ENCODE measurements at places on chromosomes 6 and 20.

DNA sequence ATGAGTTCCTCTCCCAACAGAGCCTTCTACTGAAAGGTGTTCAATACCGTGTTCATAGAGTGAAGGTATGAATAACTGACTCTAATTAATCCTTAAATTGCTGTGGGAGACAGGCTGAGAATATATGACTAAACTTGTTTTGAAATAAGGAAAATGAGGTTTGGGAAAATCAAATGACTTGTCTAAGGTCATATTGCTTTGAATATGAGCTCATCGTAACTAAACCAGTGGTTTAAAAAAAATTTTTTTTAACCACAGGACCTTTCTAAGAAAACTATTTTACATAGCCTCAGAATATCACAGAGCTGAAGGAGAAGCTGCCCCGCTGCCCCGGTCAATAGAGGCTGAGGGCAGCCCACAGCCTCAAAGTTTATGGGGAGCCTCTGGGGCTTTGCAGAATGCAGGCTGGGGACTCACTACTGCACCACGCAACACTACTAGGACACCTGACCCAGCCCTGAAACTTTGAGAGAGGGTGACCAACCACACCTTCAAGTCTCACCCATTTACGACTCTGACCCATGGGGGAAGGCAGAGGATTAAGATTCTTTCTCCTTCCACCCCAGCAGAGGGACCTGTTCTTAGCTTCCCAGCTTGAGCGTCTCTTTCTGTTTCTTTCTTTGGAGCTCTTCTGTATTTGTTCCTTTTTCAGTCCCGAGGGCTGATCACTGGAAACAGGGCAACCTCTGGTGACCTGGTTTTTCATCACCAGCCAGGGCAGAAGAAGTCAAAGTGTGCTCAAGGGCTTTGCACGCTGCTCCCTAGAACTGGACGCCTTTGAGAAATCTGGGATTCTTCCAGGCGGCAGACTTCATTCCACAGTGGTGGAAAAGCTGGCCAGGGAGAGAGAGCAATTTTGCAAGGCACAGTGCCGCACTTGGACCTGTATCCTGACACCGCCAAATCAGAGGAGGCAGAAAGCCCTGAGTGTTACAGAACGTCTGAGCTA lies 220.2 kb downstream of the ATXN1 start:
- no peak for DNase-seq

GRCh38 chr6:63352544-63353285 lies 32.9 kb upstream of the LGSN start:
- DNase-seq: no peak

DNA sequence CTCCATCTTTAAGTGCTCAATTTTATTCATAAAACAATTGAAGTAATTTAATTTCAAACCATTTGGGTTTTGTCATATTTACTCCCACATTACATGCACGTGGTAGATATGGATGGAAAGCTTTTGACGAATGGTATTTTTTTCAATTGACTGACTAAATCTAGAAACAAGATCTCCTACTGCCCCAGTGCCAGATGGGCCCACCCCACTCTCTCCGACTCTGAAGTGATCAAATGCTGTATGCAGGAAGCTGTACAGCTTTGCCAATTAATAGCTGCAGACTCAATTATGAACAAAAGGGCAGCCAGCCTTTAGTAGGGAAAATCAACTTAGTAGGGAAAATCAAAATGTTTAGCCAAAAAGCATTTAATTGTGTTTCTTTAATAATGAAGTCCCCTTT lies 46.2 kb downstream of the PACRG start:
- DNase-seq: no peak

DNA sequence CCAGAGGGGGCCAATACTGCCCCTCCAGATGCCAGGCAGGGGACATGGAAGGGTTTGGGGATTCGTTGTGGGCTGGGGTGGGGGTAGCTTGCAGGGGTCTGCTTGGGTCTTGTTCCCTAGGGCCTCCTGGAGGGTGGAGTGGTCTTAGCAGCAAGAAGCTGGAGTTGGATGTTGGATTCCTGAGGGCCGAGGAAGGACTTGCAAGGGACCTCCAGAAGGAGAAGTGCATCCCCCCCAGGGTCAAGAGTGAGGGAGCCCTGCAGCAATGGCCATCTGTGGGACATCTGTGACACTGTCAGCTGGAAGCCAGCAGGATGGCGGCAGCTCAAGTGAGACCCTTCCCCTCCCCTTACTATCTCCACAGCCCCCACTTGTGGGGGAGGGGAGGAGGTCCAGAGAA lies 25.4 kb upstream of the CCN5 start:
- DNase-seq: no peak

- no peak for DNase-seq
Measured at GRCh38 chr6:134741200-134741536, 208.7 kb downstream of the ALDH8A1 start.

- no peak for DNase-seq
Measured at GRCh38 chr6:53189554-53189953, 40.9 kb upstream of the GCM1 start.

GRCh38 chr20:51318058-51318949 lies 224.2 kb downstream of the NFATC2 start:
- peak; percentile 68 for DNase-seq

GRCh38 chr20:23565503-23566045 lies 2.7 kb downstream of the CST9L start:
- no peak for DNase-seq

- DNase-seq: no peak
Measured at GRCh38 chr6:98833307-98834059, 891 bp upstream of the POU3F2 start.

DNA sequence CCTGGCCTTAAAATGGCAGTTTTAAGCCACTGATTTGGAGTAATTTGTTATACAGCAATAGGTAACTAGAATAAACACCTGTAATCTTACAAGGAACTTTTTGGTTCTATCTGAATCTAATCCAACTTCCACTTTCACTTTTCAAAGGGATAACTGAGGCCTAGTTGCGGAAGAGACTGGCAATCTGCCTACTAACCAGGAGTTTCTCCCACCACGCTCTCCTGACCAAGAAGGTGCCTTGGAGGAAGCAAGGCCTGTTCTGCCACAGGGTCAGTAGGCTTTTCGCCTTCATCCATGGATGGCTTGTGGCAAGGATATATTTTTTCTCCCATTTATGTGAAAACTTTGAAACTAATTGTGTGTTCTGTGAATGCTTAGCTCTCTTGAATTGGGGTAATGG lies 12.9 kb upstream of the MYBL2 start:
- no peak for DNase-seq

DNA sequence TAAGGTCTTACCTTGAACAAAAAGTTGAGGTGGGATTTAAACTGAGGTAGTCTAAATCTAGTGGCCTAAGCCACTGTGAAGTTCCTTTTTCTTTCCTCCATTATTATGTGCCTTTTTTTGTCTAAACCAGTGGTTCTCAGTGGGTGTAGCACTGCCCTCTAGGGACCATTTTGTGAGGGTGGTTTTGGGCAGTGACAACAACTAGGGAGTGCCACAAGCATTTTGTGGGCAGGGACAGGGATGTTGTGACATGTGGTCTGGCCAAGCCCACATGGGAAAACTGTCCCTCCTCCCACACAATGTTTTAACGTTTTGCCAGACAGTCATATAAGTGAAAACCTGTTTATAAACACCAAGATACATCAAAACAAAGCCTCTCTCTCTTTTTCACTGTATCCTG lies 899.4 kb upstream of the FLRT3 start:
- DNase-seq: no peak

DNA sequence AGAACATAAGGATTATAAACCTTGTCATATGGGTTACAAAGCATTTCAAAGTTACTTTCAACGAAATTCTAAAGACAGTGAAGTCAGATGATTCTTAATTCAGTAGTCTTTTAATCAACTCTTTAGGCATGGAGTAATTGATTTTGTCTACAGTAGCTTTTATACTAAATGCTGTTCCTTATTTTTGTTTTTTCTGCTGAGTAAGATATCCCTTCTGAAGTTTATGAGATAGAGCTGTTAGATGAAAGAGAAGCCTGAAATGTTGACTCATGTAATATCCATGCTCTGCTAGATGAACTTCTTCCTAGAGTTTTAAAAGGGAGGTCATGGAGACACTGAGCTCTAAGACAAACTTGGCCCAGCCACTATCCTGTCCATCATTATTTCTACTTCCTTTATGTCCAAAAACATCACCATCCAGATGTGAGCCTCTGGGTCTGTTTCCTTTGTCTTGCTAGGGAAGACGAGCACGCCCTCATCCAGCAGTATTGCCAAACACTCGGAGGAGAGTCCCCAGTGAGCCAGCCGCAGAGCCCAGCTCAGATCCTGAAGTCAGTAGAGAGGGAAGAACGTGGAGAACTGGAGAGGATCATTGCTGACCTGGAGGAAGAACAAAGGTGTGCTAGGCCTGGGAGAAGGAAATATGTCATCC lies 550.3 kb downstream of the UTRN start:
- DNase-seq: no peak

DNA sequence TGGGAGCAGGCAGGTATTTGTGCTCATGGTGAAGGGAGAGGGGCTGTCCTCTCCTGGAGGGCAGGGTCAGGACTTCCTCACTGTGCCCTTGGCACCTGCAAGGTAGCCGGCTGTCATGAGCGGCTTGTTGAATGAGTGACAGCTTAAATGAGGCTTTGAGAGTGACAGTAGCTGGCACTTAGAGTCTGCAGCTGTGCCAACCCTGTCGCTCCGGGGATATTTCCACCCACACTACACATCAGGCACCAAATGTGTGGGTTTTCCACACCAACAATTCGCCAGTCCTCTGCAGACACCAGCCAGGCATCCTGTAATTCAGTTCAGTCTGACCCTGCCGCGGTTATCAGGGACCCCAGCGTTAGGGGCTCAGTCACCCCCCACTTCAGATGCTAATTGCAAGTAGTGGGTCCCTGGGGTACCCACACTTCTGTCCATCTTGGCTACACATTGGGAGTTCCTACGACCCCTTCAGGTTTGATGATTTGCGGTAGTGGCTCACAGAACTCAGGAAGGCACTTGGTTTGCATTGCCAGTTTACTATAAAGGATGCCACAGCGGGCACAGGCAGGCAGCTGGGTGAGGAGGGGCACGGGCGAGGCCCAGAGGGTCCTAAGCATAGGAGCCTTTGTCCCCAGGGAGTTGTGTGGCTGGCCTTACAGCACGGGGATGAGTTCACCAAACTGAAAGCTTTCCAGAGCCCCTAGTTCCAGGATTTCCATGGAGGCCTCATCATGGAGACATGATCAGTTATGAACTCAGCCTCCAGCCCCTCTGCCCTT lies 9.1 kb downstream of the MTG2 start:
- DNase-seq: no peak

DNA sequence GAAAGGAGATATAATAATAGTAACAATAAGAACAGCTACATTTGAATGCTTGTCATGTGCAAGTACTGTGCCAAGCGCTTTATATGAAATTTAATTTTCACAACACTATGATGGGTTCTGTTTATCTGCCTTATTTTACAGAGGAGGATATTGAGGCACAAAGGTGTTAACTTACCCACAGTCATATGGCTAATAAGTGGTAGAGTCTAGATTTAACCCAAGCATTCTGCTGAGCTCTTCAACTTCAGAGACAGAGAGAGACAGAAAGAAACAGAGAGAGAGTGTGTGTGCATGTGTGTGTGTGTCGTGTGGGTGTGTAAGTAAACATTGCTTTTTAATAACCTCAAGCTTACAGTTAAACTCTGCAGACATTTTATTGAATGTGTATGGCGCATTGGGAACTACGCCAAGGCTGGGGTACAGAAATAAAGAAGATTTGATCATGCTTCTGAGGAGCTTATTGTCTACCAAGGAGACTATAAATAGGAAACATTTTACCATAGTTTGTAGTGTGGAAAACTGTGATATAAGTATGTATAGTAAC lies 12.9 kb downstream of the TBPL1 start:
- no peak for DNase-seq

- DNase-seq: no peak
Measured at GRCh38 chr6:16273256-16273655, 34.9 kb downstream of the GMPR start.

- no peak for DNase-seq
Measured at GRCh38 chr6:131765081-131765803, 42.6 kb upstream of the ENPP1 start.

DNA sequence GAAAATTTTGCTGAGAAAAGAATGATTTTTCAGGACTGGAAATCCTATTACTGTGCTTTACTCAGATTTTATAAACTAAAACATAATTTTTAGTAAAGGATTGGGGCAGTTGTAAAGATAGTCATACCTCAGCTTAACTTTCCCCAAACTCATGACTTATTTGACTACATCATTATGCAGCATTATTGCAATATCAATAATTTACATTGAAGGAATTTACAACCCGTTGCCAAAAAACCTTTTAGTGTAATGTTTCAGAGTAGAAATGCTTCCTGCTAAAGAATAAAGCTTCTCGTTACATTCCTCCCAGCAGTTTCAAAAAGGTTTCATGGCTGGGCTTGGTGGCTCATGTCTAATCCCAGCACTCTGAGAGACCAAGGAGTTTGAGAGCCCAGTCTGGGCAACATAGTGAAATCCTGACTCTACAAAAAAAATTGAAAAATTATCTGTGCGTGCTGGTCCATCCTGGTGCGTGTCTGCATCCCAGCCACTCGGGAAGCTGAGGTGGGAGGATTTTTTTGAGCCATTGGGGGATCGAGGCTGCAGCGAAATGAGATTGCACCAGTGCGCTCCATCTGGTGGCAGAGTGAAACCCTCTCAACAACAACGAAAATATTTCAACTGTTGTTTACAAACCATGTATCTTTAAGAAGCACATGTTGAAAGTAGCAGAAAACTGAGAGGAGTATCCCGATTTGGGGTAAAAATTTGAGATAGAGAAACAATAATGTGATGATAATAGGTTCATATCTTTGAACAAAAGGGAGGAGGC lies 4.4 kb downstream of the AMD1 start:
- no peak for DNase-seq

GRCh38 chr6:82172594-82172993 lies 75.0 kb downstream of the IBTK start:
- DNase-seq: no peak

GRCh38 chr6:10331334-10331968 lies 83.4 kb downstream of the TFAP2A start:
- no peak for DNase-seq

DNA sequence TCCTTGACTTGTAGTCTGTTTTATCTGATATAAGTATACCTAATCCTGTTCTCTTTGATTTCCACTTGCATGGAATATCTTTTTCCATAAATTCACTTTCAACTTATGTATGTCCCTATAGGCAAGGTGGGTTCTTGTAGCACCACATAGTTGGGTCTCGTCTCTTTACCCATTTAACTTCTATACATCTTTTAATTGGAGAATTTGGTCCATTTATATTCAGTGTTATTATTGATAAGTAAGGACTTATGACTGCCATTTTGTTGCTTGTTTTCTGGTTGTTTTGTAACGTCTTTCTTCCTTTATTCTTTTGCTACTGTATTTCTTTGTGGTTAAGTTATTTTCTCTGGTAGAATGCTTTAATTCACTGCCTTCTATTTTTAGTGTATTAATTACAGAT lies 14.5 kb upstream of the ZNF311 start:
- DNase-seq: no peak
